Stromal cell of bone marrow (primary cell): ENCODE measurements at places on chromosomes 11 and 22.

DNA sequence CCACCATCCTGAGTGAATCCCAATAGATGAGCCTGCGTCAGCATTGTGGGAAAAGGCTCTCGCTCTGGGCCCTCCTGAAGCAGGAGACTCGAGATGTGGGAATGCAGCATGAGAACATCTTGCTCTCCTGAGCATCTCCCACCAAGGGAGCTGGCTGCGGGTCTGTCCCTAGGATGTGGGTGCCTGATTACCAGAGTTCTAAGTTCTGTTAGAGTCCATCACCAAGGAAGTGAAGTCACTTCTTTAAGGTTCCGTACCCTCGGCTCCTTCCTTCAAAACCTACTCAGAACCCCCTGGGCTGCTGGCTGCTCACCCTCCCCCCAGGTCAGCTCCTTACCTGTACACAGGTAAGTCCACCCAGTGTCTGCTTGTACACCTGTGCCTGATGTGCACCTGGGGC, 100.5 kb upstream of the IGLL5 start:
- DNase-seq = no peak

GRCh38 chr22:44765571-44766285, 13.4 kb downstream of the ARHGAP8 start:
- DNase-seq = no peak

- DNase-seq = no peak
Observed at GRCh38 chr22:19955241-19956128, 13.9 kb upstream of the TXNRD2 start.

GRCh38 chr11:121967131-121967704, 148.8 kb downstream of the BLID start:
- DNase-seq = no peak

DNA sequence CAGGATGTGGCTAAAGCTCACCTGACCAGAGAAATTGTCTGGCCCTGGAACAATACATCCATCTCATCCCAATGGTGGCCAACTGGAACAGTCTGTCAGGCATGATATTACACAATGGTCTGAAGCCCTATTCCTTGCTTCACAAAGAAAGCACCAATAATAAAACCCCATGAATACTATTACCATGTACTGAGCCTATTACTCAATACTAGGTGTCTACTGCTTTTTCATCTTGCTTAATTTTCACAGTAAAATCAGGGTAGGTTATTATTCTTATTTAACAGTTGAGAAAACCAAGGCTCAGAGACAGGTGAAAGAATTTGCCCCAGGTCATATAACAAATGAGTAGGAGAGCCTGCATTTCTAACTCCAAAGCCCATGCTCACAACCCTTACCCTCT, 68.9 kb upstream of the CAPRIN1 start:
- DNase-seq = no peak

- no peak for DNase-seq
Observed at GRCh38 chr11:123282597-123282996, 87.5 kb upstream of the CLMP start.
